ENCODE measurements at places on chromosomes 4 and X.

- DNase-seq = no peak
Measured at GRCh38 chr4:129261584-129261983, 165.6 kb downstream of the C4orf33 start.

- no peak for DNase-seq
Measured at GRCh38 chr4:69642961-69643360, 3.5 kb upstream of the UGT2A2 start.

GRCh38 chrX:22247169-22247568 lies 25.5 kb upstream of the CBLL2 start:
- DNase-seq = no peak

DNA sequence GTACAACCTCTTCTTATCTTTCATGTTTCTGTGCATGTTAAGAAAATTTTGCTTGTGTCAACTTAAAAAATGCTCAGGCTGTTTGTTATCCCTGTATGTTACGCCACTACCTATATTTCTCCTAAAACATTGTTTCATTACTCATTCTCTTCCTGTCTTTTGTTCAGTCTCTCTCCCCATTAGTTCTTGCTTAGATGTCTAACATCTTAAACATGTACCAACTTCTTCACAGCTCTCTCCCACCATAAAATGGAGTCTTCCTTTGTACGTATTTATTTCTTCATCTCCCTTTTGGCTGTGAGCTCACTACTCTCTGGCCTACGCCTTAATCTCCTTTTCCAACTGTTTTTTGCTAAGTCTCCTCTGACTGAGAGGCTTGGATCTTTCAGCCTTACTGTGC lies 36.4 kb downstream of the PCDH7 start:
- DNase-seq = no peak

GRCh38 chrX:29477878-29478277 lies 737.5 kb upstream of the MAGEB2 start:
- no peak for DNase-seq

GRCh38 chr4:14877246-14878225 lies 124.7 kb upstream of the CPEB2 start:
- DNase-seq = no peak

GRCh38 chr4:68358988-68359387 lies 9.1 kb upstream of the YTHDC1 start:
- no peak for DNase-seq

DNA sequence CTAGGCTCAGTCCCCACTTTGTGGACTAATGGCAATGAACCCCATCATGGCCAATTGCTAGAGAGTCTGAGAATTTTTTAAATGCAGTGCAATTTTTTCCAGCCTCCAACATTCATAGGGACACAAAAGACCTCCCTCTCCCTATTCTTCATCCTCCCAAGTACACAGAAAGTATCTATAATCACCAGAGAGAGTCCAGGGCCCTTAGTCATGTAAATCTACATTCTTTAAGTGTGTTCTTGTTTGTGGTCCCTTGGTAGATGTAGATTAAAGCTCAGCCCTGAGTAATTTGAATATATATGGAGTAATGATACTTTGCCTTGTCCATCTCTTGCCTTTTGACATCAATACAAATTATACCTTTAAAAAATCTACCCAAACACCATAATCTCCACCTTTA lies 51.3 kb upstream of the ATXN3L start:
- DNase-seq = no peak

GRCh38 chr4:186684889-186685309 lies 38.8 kb downstream of the FAT1 start:
- no peak for DNase-seq

- DNase-seq = no peak
Measured at GRCh38 chrX:121851033-121851432, 803.6 kb downstream of the GLUD2 start.

- no peak for DNase-seq
Measured at GRCh38 chr4:19650903-19651864, 600.5 kb upstream of the SLIT2 start.

- DNase-seq = no peak
Measured at GRCh38 chrX:4754878-4755604, 1041.6 kb upstream of the PRKX start.

DNA sequence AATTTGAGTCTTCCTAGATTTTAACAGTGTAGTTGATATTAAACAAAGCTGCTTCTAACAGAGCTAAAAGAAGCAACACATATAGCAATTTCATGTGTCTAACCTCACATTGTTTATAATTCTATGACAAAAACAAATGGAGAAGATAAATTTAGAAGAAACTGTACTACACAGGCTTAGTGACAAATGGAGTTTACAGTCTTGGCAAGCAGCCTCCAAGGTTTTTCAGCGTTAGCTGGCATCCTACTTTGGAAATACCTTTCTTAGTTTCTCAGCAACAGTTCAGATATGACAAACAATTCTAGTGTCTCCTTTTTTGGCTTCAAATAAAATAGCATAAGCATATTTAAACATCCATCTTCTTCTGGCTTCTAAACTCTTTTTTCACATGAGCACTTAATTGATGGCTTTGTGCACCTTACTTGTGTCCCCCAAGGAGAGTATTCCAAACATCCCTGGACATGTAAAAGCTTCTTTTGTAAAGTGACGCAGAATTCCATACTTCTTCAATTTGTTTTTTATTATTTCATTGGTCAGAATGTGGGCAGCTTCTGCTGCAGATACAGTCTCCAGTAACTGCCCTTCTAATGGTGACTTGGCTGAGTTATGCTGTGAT lies 249.8 kb downstream of the ANTXR2 start:
- DNase-seq = no peak

DNA sequence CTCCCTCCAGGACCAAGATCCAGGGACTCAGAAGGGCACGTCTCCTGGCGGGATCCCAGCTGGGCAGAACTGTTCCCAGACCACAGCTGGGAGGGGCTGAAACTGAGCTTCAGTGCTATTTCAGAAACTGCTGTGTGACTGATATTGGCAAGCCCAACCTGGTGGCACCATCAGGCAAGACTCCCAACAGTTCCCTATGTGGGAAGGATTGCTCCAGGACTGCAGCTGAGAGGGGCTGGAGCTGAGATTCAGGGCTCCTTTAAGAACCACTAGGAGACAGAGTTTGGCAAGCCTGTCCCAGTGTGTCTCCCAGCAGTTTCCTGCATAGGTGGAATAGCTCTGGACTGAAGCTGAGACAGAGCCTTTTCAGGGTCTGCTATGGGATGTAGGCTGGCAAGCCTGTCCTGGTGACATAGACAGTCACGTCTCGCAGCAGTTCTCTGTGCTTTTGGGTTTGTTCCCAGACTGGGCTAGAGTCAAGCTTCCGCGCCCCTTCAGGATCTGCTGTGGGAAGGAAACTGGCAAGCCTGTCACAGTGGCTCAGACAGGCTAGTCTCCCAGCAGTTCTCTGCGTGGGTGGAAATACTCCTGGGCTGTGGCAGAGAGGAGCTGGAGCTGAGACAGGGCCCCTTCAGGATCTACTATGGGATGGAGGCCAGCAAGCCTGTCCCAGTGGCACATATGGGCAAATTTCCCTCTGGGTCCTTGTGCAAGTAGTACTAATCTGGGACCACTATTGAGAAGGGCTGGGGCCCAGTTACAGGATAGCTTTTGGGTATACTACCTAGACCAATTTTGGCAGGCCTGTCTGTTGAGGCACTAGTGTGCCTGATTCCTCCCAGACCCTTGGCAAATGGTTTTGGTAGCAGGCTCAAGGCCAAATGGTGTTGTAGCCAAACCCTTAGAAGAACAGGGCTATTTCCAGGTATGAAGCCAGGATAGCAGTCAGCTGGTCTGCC lies 20.2 kb upstream of the MED14 start:
- no peak for DNase-seq

DNA sequence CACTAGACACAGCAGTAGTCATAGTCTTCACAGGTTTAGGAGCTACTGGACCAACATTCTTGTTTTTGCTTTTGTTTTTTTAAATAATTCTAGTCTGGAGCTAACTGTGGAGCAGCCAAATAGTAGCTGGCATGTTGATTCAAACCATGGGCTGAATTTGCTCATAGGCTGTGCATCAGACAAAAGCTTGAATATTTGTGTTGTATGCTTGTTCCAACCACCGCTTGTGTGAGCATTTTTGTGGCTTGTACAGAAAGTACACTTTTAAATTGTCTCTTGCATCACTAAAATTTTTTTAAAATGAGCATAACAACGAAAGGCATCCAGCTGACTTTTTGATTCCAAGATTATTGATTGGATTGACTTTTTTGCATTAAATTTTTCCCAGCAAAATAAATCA lies 39.6 kb downstream of the CCNI start:
- no peak for DNase-seq

- DNase-seq = no peak
Measured at GRCh38 chr4:187663076-187663475, 332.5 kb upstream of the ZFP42 start.

DNA sequence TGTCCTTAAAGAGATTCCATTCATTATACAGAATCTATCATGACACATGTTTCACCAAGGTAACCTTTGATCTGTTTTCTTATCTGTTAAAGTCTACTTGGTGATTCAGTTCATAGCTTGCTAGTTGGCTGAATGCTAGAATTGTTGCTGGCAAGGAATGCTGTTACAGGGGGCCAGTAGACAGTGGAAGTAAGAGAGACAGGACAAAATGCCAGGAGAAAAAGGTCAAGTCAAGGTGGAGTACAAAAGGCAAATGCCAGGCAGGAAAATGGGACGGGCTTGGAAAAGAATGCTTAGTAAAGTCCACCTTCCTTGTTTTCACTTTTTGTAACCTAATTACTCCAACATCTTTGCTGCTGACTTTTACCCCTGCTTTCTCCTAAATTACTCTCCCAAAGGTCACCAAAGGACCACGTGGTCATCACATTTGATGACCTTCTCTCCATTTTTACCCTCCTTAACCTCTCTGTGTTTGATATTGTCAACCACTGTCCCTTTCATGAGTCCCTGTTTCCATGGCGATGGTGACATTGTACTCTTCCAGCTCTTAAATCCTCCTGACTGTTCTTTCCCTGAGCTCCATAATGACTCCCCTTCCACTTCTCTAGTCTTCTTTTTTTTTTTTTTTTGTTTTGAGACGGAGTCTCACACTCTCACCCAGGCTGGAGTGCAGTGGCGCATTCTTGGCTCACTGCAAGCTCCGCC lies 24.5 kb upstream of the TAPT1 start:
- DNase-seq = no peak

DNA sequence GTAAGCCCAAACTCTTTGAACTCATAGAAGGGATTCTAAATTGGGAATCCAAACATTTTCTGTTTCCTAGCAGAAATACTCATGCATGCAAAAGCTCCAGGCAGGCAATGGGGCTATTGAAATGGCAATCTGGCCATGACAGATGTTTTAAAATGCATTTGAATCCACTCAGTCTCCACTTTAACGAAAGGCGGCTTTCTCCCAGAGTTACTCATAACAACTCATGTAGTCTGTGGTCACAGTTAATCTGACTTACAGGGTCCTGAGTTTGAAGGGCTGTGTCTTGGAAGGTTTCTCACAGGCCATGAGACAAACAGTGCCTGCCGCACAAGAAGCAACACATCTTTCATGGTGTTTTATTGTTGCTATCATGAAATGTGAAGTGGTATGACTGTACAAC lies 185.7 kb downstream of the AMELX start:
- DNase-seq = no peak

DNA sequence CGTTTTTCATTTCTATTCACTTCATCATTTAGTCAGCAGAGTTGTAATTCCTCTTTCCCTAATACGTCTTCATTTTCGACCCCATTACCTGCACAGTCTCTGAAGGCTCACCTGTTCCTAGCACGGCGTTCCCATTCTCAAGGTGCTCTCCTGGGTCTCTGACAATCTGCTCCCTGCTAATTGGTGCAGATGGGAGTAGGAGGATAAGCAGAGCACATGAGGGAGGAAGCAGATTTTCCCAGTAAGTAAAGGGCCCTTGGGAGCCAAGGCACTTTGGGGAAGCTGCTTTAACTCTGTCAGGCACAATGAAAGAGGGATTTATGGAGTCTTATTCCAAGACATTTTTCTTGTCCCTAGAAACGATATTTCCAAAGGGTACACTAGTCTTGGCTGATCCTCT lies 466.4 kb downstream of the STIM2 start:
- DNase-seq = no peak

GRCh38 chr4:16124232-16124631 lies 40.4 kb upstream of the PROM1 start:
- DNase-seq = no peak

DNA sequence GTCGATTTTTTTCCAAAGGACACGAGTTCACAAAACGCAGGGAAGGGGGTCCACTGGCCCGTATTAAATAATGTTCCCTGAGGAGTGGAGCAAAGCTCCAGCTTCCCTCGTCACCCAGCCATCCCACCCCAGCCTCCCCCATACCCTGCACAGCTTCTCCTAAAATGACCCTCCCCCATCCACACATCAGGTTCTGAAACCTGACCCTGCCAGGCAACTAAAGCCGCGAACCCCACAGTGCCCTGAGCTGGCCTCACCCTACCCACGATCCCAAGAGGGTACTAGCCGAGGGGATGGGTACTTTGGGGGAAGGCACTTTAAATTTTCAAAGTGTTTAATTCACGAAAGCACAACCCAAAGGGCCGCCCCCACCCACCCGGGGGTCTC lies 634 bp downstream of the APOO start:
- no peak for DNase-seq

GRCh38 chrX:10525381-10526120 lies 94.8 kb downstream of the MID1 start:
- no peak for DNase-seq

DNA sequence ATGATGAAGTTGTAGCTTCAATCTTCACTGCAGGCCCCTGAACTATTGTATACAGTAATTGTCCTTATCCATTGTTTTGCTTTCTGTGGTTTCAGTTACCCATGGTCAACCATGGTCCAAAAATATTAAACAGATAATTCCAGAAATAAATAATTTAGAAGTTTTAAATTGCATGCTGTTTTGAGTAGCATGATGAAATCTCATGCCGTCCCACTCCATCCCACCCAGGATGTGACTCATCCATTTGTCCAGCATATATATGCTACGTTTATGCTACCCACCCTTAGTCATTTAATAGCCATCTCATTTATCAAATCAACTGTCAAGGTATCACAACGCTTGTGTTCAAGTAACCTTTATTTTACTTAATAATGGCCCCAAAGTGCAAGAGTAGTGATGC lies 34.5 kb downstream of the IQCM start:
- DNase-seq = no peak

- DNase-seq = no peak
Measured at GRCh38 chrX:114976292-114976691, 41.1 kb downstream of the IL13RA2 start.

DNA sequence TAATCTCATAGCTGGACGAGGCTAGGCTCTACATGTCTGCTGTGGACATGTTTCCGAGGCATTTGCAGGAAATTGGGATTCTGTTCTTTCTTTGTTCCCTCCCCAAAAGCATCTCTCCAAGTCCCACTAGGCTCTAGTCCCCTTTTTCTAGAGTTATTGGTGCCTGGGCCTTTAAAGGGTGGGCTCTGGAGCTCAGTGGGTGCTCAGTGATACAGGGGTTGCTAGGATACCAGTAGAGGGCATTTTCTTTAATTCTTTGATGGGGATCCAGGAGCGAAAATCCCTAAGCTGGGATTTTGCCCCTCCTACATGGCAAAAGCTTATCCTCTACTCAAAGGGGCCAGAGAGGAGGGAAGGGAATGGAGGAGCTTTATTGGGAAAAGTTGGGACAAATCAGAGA lies 34.2 kb downstream of the ARHGEF9 start:
- DNase-seq = no peak

All from stimulated activated CD4-positive, alpha-beta T cell treated with anti-CD3 and anti-CD28 coated beads, Interleukin-1b, Interleukin-23, amount 100 ng/mL, for 4 hours (primary cell).